T follicular helper cell (primary cell): ENCODE measurements at places on chromosomes 5 and 9.

GRCh38 chr5:91123901-91124300 is 259.2 kb downstream of the ARRDC3 start:
- no peak for DNase-seq

- no peak for DNase-seq
Observed at GRCh38 chr9:125755340-125755739, 8.2 kb downstream of the PBX3 start.

DNA sequence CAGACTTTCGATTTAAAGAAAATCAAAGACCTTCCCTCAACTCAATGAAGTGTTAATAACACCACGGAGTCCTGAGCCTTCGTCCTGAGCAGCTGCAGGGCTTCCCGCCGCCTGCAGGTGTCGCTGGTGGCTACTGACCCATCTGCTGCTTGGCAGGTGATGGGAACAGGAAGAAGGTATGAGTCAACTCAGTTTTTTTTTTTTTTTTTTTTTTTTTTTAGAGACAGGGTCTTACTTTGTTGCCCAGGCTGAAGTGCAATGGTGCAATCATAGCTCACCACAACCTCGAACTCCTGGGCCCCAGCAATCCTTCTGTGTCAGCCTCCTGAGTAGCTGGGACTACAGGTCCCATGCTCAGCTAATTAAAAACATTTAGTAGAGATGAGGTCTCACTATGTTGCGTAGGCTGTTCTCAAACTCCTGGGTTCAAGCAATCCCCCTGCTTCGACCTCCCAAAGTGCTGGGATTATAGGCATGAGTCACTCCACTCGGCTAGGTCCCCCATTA is 185.7 kb upstream of the IL12B start:
- DNase-seq: peak; percentile 31

GRCh38 chr5:143033535-143034250 is 263.5 kb downstream of the ARHGAP26 start:
- DNase-seq: no peak

DNA sequence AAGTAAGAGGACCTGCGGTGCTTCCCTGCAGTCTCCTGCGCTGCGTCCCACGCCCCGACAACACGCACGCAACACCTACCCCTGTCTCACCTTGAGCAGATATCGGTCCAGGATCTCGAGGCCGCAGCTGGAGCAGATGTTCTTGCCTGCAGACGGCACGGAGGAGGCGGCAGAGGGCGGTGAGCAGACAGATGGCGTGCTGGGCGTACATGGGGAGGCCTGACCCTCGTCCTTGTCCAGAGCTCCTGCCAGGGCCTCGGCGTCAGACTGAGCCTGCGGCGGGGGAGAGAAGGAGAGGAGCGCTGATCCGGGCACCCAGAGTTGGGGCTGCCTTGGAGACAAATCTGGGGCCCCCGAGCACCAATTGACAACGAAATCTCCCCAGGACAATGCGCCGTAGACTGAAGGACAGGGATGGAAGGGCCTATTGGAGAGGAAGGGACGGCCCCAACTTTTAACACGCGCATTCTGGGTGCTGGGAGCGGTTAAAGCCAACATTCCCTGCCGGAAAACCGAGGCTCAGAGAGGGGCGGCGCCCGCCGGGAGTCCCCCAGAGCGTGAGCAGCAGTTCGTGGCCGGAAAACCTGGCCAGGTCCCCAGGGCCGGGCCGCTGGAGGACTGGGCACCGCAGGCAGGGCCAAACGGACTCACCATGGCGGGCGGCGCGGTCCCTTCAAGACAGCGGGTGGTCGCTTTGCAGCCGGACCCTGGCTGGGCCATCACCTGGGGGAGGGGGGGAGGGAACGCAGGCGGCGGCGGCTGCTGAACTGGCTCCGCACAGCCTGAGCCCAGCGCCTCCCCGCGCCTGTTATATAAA is 1.8 kb downstream of the LHX6 start:
- DNase-seq: no peak

DNA sequence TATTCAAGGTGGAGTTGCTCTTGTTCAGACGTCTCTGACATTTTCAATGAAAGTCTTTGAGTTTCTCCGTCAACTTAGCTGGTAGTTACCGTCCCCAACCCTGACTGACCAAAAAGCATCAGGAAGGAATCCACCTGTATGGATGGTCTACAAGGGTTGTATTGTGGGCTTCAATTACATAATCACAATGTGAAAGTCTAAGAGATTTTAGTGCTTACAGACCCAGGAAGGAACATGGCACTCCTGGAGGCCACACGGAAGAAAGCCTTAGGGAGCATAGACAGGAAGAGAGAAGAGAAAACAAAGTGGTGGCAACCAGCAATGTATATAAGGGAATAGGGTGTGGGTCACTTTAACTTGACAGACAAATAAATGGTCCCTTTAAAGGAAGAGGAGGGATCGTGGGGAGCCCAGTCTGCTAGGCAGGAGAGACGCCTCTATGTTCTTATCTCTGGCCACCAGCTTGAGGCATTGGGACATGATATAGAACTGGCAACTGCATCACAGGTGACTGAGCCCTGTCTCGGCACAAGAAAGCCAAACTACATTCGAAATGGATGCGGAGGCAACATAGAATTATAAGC is 80.4 kb downstream of the ALDH7A1 start:
- no peak for DNase-seq

DNA sequence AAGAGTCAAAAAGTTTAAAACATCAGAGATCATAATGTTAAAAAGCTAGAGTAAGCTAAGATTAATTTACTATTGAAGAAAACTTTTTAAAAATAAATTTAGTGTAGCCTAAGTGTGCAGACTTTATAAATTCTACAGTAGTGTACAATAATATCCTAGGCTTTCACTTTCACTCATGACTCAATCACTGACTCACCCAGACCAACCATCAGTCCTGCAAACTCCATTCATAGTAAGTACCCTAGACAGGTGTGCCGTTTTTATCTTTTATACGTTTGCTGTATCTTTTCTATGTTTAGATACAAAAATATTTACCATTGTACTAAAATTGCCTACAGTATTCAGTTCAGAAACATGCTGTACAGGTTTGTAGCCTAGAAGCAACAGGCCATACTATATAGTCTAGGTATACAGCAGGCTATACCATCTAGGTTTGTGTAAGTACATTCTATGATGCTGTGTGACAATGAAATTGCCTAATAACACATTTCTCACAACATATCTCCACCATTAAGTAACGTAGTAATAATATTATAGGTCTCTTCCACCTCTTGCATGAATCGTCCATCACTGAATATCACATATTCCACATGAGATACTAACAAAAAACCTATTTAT is 59.2 kb downstream of the MEGF9 start:
- no peak for DNase-seq

GRCh38 chr9:109568568-109569210 is 70.6 kb upstream of the PTPN3 start:
- no peak for DNase-seq

DNA sequence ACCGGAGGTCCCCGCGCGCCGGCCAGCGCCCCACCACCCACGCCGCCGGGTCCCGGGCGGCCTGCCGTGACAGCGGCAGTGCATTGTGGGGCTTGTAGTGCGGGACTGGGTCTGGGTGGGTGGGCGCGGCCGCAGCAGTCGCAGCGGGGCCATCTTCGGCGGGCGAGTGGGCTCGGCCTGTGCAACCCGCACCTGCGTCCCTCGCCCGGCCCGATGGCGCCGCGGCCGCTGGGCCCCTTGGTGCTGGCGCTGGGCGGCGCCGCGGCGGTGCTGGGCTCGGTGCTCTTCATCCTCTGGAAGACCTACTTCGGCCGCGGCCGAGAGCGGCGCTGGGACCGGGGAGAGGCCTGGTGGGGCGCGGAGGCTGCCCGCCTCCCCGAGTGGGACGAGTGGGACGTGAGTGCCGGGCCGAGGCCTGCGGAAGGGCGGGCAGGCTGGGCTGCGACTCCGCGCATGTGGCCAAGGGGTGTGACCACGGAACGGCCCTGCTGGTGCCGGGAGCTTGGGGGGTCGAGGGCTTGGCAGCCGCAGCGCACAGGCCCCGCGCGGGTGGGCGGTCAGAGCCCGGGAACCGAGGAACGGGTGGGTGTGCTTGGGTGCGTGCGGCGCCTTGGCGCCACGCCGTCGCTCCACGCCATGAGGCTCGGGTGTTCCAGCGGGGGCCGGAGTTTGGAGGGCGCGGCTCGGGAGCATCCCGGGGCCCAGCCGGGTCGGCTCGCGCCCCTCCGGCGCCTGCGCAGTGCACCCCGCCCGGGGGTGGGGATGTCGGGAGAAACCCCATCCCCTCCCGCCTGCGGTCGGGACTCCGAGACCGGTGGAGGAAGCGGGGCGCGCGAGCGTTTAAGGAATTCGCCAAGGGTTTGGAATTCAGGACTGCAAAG is at the start of gene ARL10:
Gene ARL10 (plus strand): TSS at position 137 of the 881 bp plus-strand sequence. CDS start 77 bp downstream, at position 214.
- peak; percentile 29 for DNase-seq

DNA sequence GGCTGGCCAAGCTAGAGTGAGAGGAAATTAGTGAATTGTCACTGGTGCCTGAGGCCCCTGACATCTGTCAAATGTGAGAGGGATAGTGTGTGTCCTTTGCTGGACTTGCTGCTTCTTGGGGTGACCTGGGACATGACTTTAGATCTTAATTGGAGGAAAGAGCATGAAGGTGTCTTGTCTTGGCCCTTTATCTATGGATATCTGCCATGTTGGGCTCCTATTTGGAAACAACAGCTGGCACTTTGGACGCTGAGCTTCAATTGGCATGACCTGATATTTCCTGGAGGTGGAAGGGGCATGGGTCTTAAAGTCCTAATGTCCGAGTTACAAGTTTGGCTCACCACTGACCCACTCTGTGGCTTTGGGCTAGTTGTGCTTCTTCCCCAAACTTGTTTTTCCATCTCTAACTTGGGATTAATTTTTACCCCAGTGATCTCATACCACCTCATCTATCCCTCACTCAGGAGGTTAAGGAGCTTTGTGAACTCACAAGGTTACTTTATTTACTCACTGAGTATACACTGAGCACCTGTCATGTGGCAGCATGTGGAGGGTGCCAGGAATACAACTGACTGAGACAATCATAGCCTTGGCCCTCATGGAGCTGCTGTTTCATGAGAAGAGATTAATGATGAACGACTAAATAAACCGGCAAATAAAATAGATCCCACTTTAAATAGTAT is 30.1 kb upstream of the CXCL14 start:
- no peak for DNase-seq

DNA sequence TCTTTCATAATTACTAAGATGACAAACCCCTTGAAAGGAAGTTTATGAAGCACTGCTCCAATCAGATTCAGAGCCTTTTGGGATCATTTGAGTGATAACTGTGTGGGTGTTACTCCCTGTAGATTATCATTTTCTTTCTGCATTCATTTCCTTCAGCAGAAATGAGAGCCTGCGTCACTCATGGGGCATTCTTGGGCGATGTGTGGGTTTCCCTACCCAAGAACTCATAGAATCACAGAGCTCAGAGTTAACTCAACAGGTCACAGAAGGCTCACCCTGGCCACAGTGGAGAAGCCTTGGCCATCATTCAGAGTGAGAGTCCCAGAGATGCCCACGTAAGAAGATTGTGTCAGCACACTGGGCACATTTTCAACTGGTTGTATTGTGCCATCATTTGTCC is 401.9 kb downstream of the TLE4 start:
- no peak for DNase-seq

DNA sequence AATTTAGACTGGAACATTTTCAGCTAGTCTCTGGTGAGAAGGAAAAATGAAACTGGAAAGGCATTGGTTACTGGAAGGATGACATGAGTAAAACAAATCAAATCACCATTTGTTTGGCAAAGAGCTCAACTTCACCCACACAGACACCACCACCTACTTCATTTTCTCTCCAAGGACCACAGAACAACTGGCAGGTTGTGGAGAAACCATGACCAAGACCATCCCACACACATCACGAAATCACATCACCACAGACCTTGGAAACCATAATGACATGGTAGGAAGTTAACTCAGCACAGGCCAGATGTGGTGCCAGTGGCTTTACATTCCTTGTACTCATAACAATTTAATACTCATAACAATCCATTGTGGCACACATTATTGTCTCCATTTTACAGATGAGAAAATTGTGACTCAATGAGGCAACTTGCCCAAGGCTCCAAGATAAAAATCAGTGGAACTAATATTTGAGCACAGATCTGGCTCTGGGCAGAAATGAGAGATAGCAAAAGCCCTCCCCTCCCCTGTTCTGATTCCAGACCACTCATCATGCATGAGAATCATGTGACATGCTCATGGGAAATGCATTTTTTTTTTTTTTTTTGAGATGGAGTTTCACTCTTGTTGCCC is 7.5 kb downstream of the OR1K1 start:
- DNase-seq: no peak

- no peak for DNase-seq
Observed at GRCh38 chr5:51273871-51274270, 109.4 kb upstream of the ISL1 start.

- no peak for DNase-seq
Observed at GRCh38 chr9:133396952-133397351, 20.8 kb downstream of the STKLD1 start.

GRCh38 chr9:4197548-4197947 is 102.3 kb downstream of the GLIS3 start:
- DNase-seq: no peak

DNA sequence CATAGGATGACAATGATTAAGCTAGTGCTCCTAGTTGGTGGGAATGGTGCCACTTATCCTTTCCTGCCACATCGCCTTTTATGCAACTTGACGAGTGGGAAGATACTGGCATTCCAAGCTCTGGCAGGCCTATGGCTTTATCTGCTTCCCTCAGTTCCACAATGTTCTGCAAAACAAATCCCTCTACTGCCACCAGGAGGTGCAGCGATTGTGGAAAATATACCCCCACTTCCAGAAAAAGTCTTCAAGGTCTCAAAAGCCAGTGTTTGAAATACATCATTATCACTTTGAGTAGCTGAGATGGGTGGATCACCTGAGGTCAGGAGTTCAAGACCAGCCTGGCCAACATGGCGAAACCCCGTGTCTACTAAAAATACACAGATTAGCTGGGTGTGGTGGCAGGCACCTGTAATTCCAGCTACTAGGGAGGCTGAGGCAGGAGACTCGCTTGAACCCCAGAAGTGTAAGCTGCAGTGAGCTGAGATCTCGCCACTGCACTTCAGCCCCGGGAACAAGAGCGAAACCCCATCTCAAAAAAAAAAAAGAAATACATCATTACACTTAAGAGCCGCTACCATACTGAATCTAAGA is 3.4 kb downstream of the CLINT1 start:
- no peak for DNase-seq

- no peak for DNase-seq
Observed at GRCh38 chr5:57685516-57686255, 203.1 kb upstream of the ACTBL2 start.
